ENCODE measurements at places on chromosomes 4 and X. TPM values are rescaled to one million over a fixed set of nuclear protein-coding genes. Genes with fewer than 3 reads are reported as not detected.

The GAB3 gene
- 7.6 TPM for total RNA-seq

The ATP2B3 gene
- total RNA-seq: 0.25 TPM

The SH3D19 gene
- 86.4 TPM for total RNA-seq

The GLRA3 gene
- not detected for total RNA-seq

The CLCN5 gene
- 4.9 TPM for total RNA-seq

The C4orf36 gene
- not detected for total RNA-seq

The ATP7A gene
- total RNA-seq: 8.1 TPM

The LRAT gene
- total RNA-seq: not detected

The TBX22 gene
- total RNA-seq: not detected

The NDP gene
- total RNA-seq: 3.7 TPM

The CDS1 gene
- 8.8 TPM for total RNA-seq

The RBM46 gene
- total RNA-seq: not detected

The MTHFD2L gene
- 15.5 TPM for total RNA-seq

The ZAR1 gene
- 2.5 TPM for total RNA-seq

The IL3RA gene
- total RNA-seq: 7.9 TPM

The TKTL2 gene
- not detected for total RNA-seq
